NCI-H146 (cell line): ENCODE measurements at places on chromosomes 5 and 9.

- DNase-seq = no peak
Observed at GRCh38 chr9:98639133-98639532, 69.6 kb downstream of the GABBR2 start.

- DNase-seq = peak; percentile 73
Observed at GRCh38 chr5:124651663-124652513, 94.6 kb downstream of the ZNF608 start.

DNA sequence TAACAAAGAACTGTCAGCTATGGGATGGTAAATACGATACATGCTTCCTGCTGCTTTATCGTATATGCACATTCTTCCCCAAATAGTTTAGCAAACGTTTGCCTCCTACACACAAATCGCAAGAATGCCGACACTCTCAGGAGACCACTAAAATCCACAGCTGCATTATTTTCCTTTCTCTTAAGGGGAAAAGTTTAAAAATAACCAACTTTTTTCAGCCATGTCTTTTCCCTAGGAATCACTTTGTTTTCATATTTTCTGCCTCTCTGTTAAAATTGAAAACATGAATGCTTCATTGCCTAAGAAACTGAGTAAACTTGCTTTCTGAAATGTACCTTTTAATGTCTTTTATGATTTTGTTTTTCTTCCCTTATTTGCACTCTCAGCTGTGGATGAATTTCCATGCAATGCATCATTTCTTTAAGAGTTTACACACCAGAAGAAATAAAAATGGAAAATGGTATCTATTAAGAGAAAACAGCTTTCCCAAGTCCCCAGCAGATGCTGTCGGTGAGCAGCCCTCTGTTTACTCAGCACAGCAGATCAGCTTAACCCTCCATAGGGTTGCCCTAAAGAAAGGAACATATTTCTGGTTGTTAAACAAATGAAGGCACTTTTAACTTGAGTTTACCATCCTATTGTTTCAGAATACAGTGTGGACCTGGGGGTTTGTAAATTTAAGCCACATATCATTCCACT lies 66.2 kb downstream of the IZUMO3 start:
- no peak for DNase-seq

DNA sequence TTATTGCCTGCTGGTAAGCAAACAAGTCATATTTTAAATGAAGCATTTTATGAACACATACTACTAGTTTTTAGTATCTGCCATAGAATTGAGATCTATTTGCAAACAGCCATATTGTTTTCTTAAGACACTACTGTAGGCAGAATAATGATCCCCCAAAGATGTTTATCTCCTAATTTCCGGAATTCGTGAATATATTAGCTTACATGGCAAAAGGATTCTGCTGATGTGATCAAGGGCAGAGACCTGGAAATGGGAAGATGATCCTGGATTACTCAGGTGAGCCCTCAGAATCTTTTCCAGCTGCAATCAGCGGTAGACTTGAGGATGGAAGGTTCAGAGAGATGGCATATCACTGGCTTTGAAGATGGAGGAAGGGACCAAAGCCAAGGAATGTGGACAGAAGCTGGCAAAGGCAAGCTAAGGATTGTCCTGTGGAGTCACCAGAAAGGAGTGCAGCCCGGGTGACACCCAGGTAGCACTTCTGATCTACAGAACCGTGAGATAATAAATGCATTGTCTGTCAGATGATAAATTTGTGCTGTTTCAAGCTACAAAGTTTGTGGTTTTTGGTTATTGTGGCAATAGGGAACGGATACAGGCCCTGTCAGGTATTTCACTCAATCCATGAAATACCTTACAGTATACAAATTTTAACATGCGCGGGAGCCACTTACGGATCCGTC lies 1.0 kb upstream of the ERCC6L2 start:
- DNase-seq = no peak

DNA sequence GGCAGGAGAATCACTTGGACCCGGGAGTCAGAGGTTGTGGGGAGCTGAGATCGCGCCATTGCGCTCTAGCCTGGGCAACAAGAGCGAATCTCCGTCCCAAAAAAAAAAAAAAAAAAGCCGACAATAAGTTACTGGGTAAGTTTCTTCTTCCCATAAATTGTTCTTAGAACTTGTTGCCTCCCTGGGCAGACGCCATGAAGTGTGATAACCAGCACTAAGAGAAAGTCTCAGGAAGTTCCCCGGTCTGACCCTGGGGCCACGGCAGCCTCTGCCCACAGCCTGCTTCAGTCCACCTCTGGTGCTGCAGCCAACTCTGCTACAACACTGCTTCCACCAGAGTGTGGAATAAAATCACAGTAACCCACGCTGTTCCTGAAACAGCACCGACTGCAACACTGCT lies 19.1 kb downstream of the LPCAT1 start:
- no peak for DNase-seq

GRCh38 chr5:143594902-143595818 lies 191.7 kb upstream of the NR3C1 start:
- DNase-seq = peak; percentile 72

DNA sequence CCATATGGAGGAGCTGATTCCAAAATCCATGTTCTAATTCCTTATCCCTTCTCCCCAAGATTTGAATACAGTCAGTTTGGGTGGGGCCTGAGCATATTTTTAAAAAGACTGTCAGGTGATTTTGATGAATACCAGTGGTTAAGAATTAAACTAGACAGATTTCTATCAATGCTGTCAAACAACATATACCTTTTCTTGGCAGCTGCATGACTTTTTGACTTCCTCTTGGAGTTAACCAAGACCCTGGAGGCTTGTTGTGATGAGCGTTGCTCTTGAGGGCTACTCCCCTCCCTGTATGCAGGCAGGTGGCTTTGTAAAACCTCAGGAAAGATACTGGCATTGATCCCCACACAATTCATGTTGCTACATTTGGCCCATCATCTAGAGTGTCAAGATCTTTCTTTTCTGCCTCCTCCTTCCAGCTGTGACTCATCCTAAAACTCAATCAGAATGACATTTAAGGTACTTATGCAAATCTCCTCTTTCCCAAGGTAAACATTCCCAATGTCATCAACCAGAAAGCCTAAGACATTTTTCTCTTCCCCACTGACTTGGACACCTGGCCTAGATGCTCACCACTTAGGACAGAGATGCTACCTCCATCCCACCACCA lies 61.7 kb downstream of the PPP2R2B start:
- DNase-seq = no peak

DNA sequence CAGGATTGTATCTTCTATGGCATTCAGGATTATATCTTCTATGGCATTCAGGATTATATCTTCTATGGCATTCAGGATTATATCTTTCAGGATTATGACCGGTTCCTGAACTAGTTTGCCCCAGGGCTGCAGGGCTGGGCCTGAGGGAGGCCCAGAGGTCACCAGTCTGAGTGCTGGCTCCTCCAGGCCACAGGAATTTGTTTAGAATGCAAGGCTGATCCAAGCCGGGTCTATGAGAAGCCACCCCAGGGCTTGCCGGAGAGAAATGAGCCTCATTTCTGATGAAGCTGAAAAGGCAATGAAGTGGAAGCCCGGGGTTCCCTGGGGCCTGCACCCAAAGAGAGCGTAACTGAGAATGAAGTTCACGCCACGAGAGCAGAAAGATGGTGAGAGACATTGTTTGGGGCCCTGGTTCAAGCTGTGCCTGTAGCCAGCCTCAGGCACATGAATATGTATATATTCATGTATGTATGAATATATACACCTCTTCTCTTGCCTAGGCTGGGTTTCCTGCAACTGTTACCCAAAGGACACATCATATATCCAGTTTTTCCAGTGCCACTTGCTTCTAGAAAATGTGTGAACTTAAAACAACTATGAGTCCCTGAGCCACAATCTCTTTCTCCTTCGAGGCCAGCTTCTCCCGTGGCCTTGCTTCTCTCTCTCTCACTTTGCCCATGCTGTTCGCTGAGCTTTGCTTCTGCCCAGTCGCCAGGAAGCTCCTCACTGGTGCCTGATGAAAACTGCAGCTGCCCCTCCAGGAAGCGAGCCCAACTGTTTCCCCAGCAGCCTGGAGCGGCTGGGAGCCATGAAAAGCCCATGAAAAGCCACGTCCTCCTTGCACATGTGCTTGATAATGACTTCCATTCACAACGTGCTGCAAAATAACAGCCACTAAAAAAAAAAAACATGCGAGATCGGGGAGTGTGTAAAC lies 62.3 kb downstream of the GTF3C4 start:
- DNase-seq = no peak

GRCh38 chr5:123951582-123951977 lies 439.6 kb downstream of the CSNK1G3 start:
- no peak for DNase-seq

DNA sequence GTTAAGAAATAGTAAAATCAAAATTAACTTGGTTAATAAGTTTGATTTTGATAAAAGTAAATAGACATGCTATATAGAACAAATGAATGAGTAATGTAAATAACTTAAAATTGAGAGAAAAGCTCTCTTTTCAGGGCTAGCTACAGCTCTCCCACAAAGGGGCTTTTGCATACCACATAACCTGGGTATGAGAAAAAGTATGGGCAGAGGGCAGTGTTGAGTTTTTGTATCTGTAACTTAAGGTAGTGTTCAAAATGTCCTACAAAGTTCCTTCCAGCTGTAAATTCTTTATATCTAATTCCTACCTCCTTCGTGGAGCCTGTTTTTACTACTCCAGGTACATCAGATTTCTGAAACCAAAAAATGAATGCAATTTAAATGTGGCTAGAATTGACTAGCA lies 18.9 kb upstream of the TTC33 start:
- DNase-seq = no peak

- no peak for DNase-seq
Observed at GRCh38 chr5:170552621-170553115, 48.8 kb downstream of the KCNIP1 start.

DNA sequence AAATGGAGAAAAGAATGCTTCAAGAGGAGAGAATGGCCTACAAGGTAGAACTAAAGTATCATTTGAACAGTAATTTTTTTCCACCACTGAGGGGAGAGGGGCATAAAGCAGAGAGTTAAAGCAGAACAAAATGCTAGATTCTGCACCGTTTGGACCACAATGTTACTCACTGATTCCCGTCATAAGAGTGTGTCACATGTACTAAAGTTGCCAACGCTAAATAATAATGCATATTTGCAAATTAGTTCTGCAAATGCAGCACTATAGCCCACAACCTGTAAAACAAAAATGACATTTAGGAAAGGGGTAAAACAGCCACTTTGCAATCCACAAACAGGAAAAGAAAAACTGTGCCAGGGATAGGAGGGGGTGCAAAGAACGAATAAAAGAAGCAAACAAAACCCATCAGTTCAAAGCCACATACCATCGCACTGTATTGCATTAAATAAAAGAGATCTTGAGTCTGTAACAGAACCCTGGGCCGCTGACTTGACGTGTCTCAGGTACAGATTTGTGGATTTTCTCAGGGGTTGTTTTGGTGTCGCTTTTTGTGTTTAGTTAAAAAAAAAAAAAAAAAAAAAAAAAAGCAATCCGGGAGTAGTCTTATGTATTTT lies 7.7 kb upstream of the NFIB start:
- peak; percentile 59 for DNase-seq

DNA sequence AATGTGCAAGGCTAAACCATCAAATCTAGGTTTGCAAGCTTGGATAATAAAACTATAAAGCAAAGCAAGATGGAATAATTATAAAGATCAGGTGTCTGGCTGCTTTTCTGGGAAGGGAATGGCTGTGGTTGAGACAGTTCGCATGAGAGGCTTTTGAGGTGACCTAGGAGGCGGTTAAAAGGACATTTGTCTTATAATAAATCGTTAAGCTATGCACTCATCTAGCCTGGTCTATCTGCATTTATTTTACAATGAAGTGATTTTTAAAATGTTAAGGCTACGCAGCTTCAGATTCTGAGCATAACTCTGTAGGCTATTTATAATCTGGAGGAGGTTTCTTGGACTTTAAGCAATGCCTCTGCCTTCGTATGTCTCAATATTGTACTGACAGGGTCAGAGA lies 29.4 kb upstream of the MAN2A1 start:
- no peak for DNase-seq

- DNase-seq = no peak
Observed at GRCh38 chr9:81103597-81104471, 585.5 kb downstream of the TLE1 start.

DNA sequence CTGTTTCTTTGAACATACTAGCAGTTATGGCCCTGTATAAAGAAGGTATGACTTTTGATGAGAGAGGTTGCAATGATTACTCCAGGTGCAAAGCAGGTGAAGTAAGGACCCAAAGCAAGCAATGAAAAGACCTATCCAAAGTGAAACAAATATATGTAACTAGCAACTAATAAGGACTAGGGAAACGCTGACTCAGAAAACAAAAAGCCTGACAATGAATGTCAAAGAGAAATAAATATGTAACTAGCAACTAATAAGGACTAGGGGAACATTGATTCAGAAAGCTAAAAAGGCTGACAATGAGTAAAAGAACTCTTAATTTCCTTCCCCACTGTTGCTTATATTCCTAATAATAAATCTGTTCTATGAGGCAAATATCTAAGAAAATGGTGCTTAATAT lies 43.1 kb downstream of the HMGCR start:
- DNase-seq = no peak

GRCh38 chr5:127746756-127747155 lies 43.6 kb downstream of the CCDC192 start:
- no peak for DNase-seq

- DNase-seq = no peak
Observed at GRCh38 chr5:136084698-136085097, 47.9 kb upstream of the SMAD5 start.

GRCh38 chr9:24625097-24625496 lies 79.4 kb upstream of the IZUMO3 start:
- DNase-seq = no peak

DNA sequence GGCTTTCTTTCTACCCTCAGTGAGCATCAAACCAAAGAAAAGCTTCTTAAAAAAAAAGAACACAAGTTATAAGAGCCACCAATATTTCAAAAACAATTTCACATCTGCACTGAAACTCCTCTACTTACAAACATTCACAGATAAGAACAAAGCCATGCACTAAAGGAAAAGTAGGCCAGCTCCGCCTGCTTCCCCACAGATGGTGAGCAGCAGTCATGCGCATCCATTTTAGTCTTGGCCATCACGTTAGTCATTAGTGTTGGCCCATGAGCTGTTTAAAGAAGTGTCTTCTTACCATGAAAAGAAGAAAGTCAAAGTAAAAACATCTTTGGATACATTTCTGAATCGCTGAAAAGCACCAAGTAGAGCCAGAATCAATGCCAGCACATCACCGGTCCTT lies 40.0 kb upstream of the SMIM23 start:
- DNase-seq = no peak

- no peak for DNase-seq
Observed at GRCh38 chr5:59866661-59867060, 26.9 kb downstream of the PDE4D start.

- no peak for DNase-seq
Observed at GRCh38 chr5:131413605-131414559, 150.0 kb downstream of the CDC42SE2 start.

GRCh38 chr5:41869151-41869723 lies 988 bp downstream of the OXCT1 start:
- DNase-seq = peak; percentile 59

DNA sequence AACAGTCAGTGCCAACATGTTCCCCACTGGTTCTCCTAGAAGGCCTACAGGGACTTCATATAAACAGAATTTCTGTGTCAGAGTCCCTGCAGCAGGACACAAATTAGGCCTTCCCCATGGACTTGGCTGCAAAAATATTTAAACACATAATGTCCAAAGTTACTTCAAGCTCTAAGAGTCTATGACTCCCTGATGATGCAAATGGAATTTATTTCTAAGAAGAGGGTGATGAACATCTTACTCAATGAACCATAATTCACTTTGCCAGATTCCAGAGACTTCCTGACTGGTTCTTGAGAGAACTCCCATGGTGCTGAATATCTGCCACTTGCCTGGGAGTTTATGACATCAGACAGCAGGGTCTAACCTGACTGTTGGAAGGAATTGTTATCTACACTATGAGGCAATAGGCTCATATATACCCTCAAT lies 32.7 kb upstream of the ADRA1B start:
- DNase-seq = no peak
